ENCODE measurements at places on chromosomes 3 and 15.

- DNase-seq, result no peak
Measured at GRCh38 chr3:177351757-177352158, 154.5 kb upstream of the TBL1XR1 start.

GRCh38 chr3:14853271-14853951 is 34.6 kb downstream of the FGD5 start:
- DNase-seq, result no peak

GRCh38 chr3:122908251-122908650 is 113.4 kb downstream of the SLC49A4 start:
- peak; percentile 32 for DNase-seq

- DNase-seq, result no peak
Measured at GRCh38 chr15:88208396-88208795, 48.1 kb downstream of the NTRK3 start.

Data from eye (tissue), 1 donor.